HCT116 (cell line): ENCODE measurements at places on chromosomes 5 and 9.
A peak's percentile ranks its signal among the peaks of the same experiment; 100 is the strongest.

- DNase-seq: no peak
Measured at GRCh38 chr5:116626272-116626723, 51.7 kb upstream of the SEMA6A start.

GRCh38 chr9:35313460-35313859, 151.7 kb downstream of the UNC13B start:
- DNase-seq: no peak

- no peak for DNase-seq
Measured at GRCh38 chr5:2985718-2986117, 234.2 kb upstream of the IRX2 start.

- DNase-seq: no peak
Measured at GRCh38 chr9:85599540-85600105, 142.1 kb downstream of the AGTPBP1 start.

GRCh38 chr5:17890501-17890900, 256.2 kb downstream of the TAF11L14 start:
- DNase-seq: no peak

DNA sequence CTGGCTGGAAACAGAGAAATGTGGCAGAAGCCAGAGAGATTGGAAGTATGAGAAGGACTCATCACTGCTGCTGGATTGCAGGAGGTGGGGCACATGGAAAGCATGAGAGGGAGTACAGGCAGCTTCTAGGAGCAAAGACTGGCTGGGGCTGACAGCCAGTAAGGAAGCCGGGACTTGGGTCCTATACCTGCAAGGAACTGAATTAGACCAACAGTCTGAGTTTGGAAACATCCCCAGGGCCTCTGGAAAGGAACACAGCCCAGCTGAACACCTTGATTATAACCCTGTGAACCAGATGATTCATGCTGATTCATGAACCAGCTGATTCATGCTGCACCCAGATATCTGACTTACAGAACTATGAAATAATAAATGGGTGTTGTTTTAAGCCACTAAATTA, 93.4 kb downstream of the OSTF1 start:
- peak; percentile 48 for DNase-seq

DNA sequence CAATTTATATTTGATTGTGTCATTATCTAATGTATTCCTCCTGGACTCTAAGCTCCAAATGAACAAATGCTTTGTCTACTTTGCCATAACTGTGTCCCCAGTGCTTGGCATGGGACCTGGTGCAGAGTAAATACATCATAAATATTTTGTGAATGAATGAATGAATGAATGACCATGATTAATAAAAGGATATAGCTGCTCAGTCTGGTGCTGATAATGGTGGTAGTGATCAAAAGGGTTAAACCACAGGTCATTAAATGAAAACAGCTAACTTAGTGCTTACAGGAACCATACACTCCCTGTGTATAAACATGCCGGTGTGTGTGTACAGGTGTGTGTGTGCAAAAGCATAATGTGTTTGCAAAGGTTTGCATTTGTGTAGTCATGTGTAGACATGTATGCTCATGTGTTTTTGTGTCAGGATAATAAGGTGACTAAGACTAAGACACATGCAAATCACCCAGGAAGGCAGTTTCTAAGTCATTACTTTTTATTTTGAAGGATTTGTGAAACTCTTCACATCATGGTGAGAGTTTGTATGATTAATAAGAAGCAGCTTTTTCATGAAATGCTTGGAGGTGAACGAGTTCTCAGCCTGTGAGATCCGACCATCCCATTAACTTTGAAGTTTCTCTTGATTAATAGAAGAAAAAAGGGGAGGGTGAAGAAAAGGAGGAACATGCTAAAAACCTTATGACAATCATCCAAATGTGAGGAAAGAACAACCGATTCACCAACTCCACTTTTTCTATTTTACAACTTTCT, 24.6 kb downstream of the SPARC start:
- no peak for DNase-seq
